Stimulated activated CD8-positive, alpha-beta memory T cell treated with anti-CD3 and anti-CD28 coated beads, Interleukin-7, amount 100 ng/mL, for 4 hours (primary cell): ENCODE measurements at places on chromosomes 3 and 15.

GRCh38 chr15:25329696-25330095 is 109.1 kb downstream of the UBE3A start:
- no peak for DNase-seq

GRCh38 chr3:140942221-140943104 is 827 bp downstream of the SLC25A36 start:
- no peak for DNase-seq

DNA sequence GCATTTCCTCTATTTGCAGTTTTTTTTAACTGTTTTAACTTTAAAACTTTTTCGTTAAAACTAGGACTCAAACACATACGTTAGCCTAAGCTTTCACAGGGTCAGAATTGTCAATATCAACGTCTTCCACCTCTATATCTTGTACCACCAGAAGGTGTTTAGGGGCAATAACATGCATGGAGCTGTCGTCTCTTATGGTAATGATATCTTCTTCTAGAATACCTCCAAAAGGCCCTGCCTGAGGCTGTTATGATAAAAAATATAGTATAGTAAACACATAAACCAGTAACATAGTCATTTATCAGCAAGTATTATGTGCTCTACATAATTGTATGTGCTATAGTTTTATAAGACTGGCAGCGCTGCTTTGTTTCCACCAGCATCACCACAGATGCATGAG is 76.3 kb upstream of the MLF1 start:
- no peak for DNase-seq

- DNase-seq = no peak
These were observed 369.3 kb upstream of the ONECUT1 start for GRCh38 chr15:53159458-53159857.

DNA sequence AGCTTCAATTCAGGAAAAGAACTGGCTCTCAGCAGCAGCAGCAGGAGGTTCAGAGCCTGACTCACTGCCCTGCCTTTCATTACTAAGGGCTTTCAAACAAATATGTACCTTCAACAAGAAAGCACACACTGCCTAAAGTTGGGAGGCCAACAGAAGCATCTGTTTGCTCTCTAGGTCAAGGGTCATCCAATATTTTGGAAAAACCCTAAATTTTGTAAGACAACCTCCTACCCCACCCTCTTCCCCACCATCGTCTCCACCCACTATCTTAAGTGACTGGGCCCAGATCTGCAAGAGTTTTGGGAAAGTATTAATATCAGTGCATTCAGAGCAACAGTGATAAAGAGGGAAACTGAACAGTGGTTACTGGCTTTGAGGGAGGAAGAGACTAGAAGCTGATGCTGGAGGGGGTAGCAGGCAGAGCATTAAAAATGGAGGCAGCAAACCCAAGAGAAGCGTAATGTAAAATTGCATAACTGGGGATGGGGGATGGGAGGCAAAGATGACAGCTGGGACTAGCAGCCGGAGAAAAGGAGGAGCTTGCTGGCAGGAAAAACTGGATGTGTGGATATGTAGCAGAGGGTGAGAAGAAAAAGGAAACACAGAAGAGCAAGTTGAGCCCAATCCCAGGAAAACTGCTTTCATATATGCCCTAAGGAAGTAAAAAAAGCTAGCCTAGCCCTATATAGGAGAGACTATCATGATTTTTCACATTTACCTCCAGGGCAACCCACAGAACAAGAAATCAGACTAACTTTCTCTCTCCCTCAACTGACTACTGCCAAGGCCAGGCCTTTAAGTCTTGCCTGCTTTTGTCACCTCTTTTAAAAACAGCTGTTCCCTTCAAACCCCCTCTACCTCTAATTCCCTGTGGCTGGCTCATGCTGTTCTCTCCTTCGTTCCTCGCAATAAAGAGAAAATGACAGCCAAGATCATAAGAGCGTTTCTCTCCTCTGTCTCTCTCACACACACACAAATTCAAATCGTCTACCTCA is 31.4 kb downstream of the NPTN start:
- no peak for DNase-seq

GRCh38 chr15:39968273-39969001 is 34.5 kb downstream of the EIF2AK4 start:
- DNase-seq = no peak

DNA sequence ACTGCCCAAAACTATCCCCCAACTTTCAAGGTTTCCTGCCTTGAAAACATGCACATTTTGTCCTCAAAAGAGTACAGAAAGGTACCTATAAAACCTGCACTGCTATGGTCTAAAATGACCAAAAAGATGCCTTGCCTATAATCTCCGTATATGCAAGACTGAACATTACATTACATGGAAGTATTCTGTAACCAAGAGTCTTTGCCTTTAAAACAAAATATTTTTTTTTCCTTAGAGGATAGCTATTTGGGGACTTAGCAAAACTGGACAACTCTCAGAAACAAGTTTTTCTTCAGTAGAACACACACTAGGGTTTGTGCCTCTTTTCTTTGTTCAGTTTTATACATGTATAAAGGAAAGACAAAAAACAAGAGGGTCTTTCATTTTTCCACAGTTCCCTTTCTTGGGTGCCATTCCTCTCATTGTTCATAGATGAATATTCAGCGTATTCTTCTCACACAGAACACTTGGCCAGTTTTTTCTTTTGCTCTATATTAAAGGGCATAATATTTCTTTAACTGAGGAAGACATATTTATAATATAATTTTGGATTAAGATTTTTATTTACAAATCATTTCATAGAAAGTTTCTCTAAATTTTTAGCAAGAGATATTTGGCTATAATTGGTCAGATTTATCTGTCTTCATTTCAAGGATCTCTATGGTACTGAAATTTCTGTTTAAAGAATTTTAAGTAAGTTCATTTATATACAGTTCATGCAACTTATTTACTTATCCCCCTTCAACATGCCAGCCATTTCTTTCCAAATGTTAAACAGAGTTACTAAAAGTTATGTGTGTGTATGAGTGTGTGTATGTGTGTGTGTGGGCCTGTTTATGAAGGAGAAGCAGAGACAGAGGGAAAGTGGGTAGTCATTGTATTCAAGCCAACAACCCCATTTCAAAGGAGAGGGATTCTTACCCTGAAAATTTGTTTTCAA is 142.6 kb downstream of the ZBTB20 start:
- no peak for DNase-seq

GRCh38 chr15:94026458-94027304 is 204.7 kb upstream of the MCTP2 start:
- DNase-seq = no peak

DNA sequence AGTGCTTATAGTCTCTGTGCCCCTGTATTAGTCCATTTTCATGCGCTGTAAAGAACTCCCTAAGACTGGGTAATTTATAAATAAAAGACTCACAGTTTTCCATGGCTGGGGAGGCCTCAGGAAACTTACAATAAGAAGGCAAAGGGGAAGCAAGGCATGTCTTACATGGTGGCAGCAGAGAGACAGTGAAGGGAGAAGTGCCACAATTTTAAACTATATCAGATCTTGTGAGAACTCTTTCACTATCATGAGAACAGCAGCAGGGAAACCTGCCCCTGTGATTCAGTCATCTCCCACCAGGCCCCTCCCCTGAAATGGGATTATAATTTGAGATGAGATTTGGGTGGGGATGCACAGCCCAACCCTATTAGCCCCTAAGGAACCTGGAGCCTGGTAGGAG is 243.2 kb downstream of the EDEM1 start:
- DNase-seq = no peak

GRCh38 chr15:24733659-24734058 is 58.1 kb downstream of the NPAP1 start:
- no peak for DNase-seq

DNA sequence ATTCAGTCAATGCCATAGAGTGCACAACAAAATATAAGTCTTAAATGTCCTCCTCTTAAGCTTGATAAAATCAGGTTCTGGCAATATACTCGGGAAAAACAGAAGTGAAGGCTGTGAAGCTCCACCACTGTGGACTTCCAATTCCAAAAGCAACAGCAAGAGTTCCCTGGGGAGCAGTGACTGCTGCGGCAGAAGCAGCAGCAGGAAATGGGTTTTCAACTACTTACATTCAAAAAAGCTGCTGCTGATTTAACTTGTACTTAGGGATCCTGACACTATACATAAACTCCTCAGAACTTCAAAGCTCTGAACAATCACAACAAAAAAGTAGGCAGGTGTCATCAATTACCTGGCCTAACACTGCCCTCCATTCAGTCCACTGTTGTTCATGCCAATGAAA is 4.7 kb downstream of the CEP152 start:
- no peak for DNase-seq

DNA sequence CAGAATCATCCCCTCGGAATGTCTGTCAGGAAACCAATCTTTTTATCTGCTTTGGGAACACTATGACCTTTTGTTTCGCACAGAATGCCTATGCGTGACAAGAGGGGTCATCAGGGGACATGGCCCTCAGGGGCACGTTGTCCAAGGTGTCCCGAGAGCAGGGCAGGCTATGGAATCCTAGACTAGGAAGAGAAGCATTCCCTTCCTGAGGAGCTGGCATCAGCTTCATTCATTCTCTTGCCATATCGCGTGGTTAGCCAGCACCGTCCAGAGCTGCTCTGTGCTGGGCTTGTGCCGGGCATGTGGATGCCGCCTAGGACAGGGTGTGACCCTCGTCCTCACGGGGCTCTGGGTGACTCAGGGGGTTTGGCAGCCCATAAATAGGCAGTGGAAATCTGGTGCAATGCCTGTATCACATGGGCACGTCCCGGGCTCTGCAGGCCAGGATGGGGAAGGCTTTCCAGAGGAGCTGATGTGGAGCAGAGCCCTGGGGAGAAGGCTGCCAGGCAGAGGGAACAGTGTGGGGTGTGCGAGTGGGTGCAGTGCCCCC is 117.8 kb downstream of the TMEM266 start:
- DNase-seq = no peak

DNA sequence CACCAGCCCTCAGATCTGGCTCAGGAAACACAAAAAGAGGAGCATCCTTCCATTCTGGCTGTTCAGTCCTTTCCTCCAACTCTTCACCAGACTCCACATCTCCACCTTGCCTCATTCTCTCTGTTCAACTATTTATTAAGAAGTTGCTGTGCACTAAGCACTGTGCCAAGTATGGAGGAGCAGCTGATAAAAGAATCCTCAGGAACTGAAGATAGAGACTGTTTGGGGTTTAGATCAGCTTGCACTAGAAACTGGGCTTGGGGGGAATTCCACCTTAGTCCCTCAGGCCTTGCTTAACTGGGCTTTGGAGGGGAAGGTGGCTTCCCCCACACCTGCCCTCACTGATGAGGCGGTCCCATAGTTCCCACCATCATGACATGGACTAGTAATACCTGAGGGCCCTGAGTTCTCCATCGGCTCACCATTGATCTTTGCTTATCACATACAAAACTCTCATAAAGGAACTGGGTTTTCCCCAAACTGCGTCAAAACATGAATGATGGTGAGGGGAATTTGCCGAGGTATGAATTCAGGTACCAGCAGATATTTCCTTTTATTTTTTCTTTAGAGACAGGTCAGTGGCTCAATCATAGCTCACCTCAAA is 1.7 kb upstream of the CCR8 start:
- no peak for DNase-seq

DNA sequence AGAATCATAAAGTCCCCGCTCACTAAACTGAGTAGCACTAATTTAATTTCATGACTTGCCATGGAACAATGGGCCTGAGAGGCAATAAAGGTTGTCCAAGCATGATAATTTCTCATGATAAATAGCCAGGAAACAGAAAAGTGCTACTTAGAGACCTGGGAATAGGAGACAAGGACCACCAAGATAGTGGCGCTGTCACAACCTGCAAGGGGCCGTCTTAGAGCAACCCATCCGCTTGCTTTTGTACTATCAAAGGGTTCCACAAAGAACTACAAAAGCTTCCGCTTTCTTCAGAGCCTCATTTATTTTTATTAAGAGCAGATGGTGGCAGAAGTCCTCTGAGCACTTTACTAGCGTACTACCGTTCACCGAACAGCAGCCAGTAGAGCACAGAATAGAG is 421.7 kb upstream of the GRM7 start:
- no peak for DNase-seq

- no peak for DNase-seq
These were observed 105.4 kb downstream of the EPHB1 start for GRCh38 chr3:134900482-134900881.
